ENCODE measurements at places on chromosomes 4 and X. TPM values are rescaled to one million over a fixed set of nuclear protein-coding genes. Genes with fewer than 3 reads are reported as not detected.

The DHX15 gene
- 42.0 TPM for total RNA-seq

The PPEF2 gene
- total RNA-seq, result not detected

The CFP gene
- 0.31 TPM for total RNA-seq

The TNIP3 gene
- total RNA-seq, result not detected

The SMAD1 gene
- 19.3 TPM for total RNA-seq

The ZXDA gene
- total RNA-seq, result 3.5 TPM

The PPEF1 gene
- total RNA-seq, result not detected

The PAQR3 gene
- 4.5 TPM for total RNA-seq
